ENCODE measurements at places on chromosomes 4 and X.

GRCh38 chr4:163810755-163811154 is 316.3 kb downstream of the TMA16 start:
- no peak for DNase-seq

DNA sequence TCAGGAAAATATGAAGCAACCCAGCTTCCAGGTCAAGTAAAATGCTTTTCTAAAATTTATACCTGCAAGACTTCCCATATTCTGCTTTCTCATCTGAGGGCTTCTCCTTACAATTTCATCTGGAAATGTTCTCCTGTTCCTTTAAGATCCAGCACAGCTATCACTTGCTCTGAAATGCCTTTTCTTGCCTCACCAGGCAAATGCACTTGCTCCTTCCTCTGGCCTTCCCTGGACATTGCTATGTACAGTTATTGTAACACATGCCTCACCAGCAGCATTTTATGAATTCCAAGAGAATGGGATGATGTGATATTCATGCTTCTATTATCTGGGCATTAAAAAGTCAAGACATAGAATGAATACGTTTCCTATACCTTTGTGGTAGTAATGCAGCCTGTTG is 842.1 kb upstream of the INTU start:
- DNase-seq: no peak

GRCh38 chr4:165191814-165192499 is 15.4 kb upstream of the KLHL2 start:
- no peak for DNase-seq

DNA sequence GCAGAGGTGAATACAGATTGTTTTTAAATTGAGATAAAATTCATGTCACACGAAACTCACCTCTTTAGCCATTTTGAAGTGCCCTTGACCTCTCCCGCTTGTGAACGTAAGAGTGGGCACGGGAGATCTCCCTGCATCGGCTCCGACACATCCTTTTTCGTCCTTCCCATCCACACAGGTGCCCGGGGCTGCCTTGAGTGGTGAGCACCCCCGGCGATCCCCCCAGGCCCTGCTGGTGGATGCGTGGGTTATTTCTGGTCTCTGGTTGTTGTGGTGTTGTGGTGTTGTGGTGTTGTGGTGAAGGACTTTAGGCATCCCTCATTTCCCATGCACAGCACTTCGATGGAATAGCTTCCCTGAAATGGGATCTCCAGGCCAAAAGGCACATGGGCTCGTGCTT is 46.1 kb downstream of the PSAPL1 start:
- no peak for DNase-seq

- no peak for DNase-seq
These were observed 86.2 kb downstream of the PHEX start for GRCh38 chrX:22118161-22118830.

- peak; percentile 54 for DNase-seq
These were observed 63.8 kb upstream of the ATOH1 start for GRCh38 chr4:93764639-93765246.

GRCh38 chrX:39682778-39683177 is 415.0 kb downstream of the BCOR start:
- peak; percentile 34 for DNase-seq

- no peak for DNase-seq
These were observed 1.1 kb downstream of the MSL3 start for GRCh38 chrX:11759172-11759460.

GRCh38 chrX:114152130-114152529 is 431.8 kb upstream of the HTR2C start:
- DNase-seq: no peak

DNA sequence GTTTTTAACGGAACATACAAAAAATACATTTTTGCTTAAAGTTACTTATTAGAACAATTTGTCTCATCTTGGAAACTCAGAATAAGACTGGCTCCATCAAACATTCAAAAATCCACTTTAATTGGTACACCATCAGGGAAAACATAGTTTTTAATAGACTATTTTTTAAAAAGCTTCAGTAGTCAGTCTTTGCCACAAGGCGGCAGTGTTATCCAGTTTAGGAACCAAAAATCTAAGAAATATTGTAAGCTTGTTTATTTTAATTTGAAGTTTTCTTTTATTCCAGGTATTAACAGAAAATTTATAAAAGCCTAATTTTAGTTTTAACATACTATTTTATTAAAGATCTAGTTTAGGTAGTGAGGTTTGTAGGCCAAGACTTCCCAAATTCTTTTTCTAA is 107.7 kb downstream of the APOOL start:
- DNase-seq: peak; percentile 8

DNA sequence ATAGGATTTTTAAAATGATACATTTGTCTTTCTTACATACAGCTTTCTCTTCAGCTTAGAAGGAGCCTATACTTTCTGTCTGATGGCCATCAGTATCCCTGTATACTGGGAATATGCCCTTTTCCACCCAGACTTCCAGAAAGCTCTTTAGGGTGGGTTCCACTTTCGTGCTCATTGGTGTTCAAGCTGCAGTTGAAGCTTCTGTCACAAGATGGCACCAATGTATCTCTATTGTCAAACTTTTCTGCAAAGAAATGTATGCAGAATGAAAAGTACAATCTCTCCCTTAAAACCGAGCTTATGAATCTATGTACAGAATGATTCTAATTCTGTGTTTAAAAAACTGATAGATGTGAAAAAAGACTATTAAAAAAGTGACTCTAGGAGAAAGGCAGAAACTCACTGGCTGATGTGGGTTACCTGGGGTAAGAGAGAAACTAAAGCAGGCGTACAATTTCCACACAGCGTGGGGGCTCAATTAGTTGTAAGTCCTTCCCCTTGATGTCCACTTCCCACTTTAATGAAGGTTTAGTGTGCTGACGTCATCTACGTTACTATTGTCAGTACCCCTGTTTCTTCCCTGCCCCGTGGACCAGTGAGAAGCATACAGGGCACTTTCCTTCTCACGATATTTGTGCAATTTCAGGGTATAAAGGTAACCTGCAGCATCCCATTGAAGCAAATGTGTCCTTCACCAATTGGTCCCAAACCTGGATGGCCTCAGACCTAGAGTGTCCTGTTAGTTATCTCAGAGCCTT is 57.3 kb upstream of the TCEAL2 start:
- peak; percentile 2 for DNase-seq

GRCh38 chrX:153633607-153634180 is 13.3 kb upstream of the DUSP9 start:
- DNase-seq: no peak

DNA sequence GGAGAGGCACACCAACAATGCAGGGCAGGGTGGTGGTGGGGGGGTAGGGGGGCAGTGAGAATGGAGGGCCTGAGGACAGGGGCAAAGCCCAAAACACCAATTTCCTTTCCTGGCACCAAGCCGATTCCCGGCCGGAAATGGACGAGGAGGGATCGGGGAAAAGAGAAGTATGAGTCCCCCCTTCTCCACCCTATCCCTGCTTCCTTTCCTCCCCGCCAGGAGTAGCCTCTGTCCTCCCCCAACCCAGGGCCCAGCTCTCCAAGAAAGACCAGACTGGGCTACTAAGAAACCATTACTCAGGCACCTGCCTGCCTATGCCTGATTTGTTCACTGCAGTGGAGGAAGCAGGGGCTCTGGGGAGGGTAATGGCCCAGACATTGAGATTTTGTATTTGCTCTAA is 402 bp downstream of the CCDC120 start:
- DNase-seq: no peak

DNA sequence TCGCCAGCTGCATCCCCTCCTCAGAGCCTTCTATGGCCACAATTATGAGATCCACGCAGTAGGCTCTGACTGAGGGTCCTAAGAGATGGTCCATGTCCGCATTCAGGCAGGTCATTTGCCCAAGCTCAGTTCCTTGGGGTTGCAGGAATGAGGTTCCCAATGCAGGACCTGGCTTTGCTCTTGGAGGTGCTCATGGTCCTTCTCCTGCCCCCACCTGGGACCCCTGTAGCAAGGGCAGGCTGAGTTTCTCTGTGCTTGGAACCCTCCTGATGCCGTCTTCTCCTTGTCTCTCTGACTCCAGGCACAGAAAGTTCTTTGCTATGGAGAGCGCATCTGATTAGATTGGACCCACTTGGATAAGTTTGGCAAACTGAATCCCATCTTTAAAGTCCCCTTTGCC is 16.5 kb upstream of the SHOX start:
- no peak for DNase-seq

DNA sequence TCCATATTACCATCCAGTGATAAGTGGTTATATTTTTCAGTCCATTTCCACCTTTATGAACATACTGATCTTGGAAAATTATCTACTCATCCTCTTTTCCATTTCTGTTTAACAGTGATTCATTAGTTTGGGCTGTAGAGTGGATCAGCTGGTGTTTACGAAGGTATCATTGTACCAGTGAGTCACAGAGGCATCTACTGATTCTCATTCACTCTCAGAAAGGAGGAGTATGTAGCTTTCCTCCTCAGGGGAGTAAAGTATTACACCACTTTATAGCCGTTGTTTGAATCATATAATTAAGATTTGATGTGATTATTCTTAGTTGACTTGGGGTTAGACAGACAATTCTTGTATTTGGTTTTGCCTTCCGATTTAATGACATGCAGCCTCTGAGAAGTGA is 74.7 kb downstream of the GALNT7 start:
- no peak for DNase-seq

DNA sequence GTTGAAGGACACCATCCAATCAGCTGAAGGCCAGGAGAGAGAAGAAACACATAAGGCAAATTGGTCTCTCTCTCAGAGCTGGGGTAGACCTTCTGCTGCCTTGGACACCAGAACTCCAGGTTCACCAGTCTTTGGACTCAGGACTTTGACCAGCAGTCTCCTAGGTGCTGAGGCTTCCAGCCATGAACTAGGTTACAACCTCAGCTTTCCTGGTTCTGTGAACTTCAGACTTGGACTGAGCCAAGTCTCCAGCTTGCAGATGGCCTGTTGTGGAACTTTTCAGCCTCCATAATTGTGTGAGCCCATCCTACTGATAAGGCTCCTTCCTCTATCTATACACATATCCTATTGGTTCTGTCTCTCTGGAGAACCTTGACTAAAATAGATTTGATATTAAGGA is 20.6 kb upstream of the BBS12 start:
- no peak for DNase-seq

DNA sequence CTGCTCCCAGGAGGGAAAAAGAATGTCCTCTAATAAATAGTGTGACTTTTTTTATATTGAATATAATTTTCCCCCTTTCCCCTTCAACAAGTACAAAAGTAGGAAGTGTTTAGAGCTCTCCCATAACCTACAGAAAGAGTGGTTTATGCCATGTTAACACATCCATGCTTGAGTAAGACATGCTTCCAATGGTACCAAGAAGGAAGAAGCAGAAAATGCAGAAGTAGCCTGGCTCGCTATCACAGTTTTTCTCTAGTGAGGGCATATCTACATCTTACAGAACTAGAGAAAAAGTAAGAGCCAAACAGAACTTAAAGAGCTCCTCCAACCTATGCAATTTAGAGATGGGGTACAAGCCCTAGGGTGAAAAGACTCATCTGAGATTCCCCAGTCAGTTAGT is 82.5 kb downstream of the ARHGEF9 start:
- no peak for DNase-seq

DNA sequence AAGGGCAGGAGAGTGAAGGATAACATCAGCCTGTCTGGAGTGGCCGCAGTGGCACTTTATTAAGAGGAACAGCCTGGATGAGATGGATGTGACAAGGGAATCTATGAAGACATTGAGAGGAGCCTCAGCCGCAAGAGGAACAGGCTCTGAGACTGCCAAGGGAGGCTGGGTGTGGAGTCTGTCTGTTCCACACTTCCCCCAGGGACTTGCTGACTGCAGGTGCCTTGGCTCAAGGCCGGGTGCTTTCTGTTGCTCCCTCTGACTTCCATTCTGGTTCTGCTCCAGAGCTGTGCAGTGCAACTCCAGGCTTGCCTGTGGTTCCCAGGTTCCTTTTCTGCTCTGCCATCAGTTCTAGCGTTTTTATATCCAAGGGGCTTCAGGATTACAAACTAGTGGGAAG is 54.6 kb downstream of the FRMPD3 start:
- DNase-seq: no peak

DNA sequence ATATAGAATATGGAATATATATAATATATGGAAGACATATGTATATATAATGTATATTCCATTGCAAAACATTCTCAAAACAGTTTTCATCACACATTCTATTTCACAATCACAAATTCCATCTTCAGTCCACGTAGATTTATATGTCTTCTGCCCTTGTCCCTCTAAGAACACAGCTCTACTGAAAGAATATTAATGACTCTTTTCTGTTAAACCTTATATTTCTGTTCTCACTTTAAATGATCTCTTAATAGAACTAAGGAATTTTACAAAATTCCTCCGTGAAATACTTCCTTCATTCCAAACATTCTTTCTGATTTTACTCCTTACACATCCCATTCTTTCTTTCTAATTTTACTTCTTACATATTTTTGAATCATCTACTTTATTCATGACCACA is 1043.1 kb upstream of the PABPC4L start:
- no peak for DNase-seq

DNA sequence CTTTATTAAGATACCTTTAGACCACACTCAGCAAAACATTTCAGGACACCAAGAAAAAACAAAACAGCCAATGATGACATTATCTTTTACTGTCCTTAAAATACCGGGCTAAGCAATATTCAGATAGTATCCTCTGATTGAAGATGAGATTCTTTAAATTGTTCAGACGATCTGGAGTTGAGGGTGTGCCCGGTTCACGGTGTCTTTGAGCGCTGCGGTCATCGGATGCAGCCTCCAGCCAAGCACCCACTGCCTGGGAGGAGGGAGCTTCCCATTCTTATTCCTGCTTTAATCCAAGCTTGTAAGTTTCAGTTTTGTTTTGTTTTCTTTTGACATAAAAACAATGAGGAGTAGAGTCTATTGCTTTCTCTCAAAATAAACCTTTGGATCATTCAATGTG is 14.1 kb downstream of the FAM149A start:
- no peak for DNase-seq

DNA sequence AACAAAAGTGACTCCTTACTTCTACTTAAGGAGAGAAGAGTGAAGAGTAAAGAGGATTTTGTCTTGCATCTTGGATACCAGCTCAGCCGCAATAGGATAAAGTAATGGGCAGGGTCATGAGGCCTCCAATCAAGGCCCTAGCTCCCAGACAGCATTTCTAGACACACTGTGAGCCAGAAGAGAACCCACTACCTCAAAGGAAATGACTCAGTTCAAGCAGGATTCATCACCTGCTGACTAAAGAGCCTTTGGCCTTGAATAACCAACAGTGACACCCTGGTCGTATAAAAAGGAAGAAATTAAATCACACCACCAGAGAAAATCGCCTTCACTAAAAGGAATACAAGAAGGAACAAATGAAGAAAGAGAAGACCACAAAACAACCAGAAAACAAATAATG is 416.1 kb downstream of the PCDH18 start:
- DNase-seq: no peak

GRCh38 chr4:173237762-173238161 is 69.2 kb downstream of the GALNT7 start:
- DNase-seq: no peak

GRCh38 chr4:47486231-47486673 is 1.2 kb downstream of the ATP10D start:
- DNase-seq: no peak

- DNase-seq: no peak
These were observed 399.8 kb upstream of the POU3F4 start for GRCh38 chrX:83108278-83108677.

GRCh38 chrX:41802958-41803357 is 79.0 kb downstream of the GPR82 start:
- no peak for DNase-seq

GRCh38 chr4:7771056-7771455 is 168.6 kb downstream of the AFAP1 start:
- no peak for DNase-seq

Data from SK-N-DZ (cell line).